ENCODE measurements at places on chromosomes 7 and 10.

DNA sequence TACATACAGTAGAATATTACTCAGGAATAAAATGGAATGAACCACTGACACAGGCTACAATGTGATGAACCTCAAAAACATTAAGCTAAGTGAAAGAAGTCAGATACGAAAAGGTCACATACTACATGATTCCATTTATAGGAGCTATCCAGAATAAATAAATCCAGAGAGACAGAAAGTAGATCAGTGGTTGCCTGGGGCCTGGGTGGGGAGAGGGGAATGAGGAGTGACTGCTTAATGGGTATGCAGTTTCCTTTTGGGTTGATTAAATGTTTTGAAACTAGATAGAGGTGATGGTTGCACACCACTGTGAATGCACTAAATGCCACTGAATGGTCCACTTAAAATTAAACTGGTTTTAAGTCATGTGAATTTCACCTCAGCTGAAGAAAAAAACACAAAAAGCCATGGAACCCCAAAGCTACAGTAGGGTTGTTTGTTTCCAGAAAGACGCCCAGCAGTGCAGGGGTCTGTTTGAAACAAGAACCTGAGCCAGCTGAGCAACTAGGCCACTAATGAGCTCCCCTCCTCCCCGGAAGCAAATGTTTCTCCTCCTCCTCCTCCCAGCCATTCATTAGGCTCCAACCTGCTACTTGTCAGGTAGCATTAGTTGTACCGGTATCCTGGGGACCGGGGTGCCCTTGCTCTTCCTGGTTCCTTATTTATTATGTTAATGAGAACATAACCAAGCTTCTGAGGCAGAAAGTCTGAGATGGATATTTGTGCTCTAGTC lies 168.4 kb downstream of the EVX1 start:
- no peak for DNase-seq

- DNase-seq, result no peak
Observed at GRCh38 chr7:40909346-40909980, 774.7 kb downstream of the SUGCT start.

DNA sequence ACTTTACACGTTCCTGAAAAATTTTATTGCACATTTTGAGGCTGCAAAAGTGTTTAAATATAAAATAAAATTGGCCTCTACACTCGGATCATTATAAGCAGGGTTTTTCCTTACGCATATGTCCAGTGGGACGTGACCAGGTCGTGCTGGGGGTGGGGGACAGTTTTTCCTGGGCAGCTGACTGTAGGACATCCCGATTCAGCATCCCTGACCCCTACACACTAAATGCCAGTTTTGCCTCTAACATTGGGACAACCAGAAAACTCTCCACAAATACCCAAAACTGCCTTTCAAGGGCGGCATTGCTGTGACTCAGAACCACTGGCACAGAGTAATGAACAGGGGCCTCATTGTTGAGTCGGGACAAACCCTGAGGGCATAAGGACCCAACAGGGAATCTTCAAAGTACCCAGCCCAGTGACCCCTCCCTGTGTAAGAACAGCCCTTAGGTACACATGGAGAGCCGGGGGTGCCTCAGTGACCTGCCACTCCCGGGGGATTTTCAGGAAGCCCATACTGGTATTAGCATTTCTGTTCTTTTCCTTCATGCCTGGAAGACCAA lies 170.6 kb downstream of the ARHGAP21 start:
- no peak for DNase-seq

- DNase-seq, result no peak
Observed at GRCh38 chr7:11726794-11727155, 105.2 kb downstream of the THSD7A start.

DNA sequence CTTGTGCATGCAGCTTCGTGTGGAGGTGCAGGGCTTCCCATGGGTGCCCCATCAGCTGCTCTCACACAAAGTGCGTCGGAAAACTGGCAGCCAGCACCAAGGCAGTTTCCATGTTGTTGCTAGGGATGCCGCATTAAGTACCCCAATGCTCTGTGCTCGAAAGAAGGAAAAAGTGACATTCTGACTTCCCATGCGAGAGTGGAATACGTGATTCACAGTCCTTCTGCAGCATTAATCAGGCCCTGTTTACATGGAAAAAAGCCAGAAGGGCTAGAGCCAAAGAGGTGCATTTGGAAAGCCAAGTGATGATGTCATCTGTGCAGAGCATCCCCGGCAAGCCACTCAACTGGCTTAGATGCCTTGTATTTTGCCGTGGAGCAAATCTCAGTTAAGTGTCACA lies 258.3 kb downstream of the GATA3 start:
- no peak for DNase-seq

All from COR-L47 (cell line).